ENCODE measurements at places on chromosomes 7 and 10.

DNA sequence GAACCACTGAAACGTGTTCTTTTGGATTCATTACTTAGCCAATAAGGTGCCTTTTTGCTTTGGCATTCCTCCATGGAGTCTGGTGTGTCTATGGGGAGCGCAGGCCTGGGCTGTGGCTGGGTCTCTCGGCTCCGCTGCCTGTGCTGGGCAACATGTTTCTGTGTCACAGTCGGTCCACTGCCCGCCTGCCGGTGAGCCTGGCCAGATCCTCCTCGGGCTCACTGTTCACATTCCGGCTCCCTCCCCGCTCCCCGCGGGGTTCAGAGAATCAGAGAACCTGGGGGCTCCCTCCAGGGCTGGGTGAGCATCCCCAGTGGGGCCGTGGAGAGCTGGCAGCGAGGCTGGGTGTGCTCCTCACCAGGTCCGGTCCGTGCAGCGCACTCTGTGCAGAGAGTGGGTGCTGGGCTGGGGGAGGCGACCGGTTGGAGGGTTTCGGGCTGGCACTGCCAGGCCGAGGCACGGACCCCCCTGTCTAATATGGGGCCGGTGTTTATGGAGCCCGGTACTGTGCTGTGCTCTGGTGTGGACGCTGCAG, 70.4 kb downstream of the INPP5A start:
- no peak for DNase-seq

GRCh38 chr7:16847381-16847860, 34.4 kb downstream of the AGR3 start:
- DNase-seq: no peak

GRCh38 chr10:621981-622740, 67.3 kb downstream of the DIP2C start:
- no peak for DNase-seq

- no peak for DNase-seq
These were observed at the start of gene LRCH4 for GRCh38 chr7:100585511-100586265. TSS of gene LRCH4 (minus strand) at chr7:100586129. CDS start at chr7:100586100, 29 bp downstream.

- DNase-seq: no peak
These were observed 143.8 kb downstream of the ZNF22 start for GRCh38 chr10:45144326-45145070.

DNA sequence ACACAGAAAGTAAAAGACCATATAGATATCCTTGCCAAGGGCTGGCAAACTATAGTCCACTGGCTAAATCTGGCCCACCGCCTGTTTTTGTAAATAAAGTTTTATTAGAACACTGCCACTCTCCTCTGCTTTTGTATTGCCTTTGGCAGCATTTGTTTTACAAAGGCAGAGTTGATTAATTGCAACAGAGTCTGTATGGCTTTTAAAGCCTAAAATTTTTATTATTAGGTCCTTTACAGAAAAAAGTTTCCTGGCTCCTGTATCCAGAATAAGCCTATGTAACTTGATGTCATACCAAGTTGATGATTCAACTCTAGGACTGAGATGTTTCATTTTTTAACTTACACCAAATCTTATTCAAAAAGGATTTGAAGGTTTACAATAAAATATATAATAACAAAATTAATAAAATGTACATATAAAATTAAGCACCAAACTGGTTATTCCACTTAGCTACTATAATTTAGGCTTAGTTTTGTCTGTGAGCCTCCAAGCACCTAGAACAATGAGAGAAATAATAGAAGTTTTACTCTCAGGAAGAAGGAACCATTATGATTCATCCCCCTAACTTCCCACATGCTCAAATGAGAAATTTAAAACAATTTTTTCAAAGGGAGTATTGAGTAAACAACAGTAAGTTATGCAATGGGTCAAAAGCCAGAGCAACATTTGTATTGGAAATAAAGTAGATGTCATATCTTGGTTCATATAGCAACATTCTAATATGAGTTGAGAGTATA, 31.9 kb downstream of the CPED1 start:
- no peak for DNase-seq

- DNase-seq: peak; percentile 71
These were observed at the start of gene FAM200A for GRCh38 chr7:99551767-99552463. TSS of gene FAM200A (minus strand) at chr7:99552114. CDS start at chr7:99548407, 3,707 bp downstream.

DNA sequence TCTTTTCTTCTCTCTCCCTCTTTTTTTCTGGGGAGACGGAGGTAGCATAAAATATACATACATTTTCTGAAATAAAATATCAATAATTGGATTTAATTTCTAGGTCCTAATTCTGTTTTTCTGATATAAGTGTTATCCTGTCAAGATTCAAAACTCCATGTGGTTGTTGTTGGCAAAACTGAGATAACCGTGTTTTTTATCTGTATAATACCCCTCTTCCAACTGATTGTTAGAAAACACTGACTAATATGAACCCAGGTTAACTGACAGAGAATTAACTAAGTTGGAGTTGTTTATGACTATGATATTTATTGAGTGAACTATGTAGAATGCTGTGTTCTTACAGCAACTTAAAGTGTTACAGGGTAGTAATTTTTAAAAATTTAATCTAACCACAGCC, 236.5 kb upstream of the KAT6B start:
- DNase-seq: no peak

DNA sequence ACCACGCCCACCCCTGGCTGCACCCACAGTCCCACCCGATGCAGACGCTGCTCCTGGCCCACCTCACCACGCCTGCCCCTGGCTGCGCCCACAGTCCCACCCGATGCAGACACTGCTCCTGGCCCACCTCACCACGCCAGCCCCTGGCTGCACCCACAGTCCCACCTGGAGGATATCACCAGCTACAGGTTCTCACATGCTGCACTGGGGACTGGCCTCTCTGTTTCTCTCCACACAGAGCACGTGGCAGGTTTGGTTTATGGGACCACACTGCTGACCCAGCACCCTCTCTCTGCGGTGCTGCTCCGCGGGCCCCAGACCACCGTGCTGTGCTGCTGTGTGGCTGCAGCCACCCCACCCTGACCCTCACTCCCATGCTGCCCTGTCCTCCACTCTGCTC, 120.9 kb downstream of the VIPR2 start:
- no peak for DNase-seq

DNA sequence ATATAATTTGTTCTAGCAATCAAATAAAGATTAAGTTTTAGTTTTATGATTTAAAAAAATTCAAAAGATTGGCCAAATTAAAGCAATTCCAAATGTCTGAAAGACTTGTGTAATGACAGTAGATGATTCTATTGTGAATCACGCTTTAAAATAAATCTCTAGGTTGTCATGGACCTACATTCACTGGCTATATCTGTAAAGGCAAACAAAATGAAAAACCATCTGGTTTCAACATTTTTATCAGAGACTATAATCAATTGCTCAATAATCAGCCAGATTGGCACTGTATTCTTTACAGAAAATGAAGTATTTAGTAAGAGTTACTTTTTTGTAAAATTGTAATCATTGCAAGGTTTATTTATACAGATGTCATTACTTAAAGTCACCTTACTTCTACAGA, 60.7 kb downstream of the DGKB start:
- no peak for DNase-seq

GRCh38 chr10:42959833-42960232, 117.0 kb upstream of the RET start:
- no peak for DNase-seq

DNA sequence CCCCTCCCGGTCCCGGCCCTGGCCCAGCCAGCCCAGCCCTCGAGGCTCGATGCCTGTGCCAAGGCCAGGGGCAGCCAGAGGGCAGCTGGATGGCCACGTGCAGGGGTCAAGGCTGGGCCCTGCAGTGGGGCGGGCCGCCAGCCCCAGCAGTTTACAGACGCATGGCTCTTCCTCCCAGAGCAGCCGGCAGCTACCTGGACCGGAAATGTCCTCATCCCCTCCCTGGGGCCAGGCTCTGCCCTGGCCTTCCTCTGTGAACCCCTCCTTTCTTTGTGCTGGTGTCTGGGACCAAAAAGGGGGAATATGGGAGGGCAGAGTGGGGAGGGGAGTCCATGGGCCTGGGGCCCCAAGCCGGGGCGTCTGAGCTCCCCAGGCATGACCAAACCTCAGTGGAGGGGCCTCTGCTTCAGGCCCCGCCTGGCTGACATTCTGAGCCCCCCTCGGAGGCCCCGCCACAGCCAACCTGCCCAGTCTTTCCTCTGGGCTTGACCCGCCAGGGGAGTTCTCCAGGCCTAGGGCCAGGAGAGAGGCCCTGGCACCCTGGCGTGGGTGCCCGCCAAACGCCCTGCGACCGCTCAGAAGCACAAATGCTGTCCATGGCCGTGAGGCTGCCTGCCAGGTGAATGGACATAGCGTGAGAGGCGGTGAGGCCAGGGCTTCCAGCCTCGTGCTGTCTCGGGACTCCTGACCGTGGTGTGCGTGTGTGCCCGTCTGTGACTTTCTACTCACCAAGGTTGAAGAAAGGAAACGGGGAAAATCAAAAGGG, 24.7 kb upstream of the AMZ1 start:
- no peak for DNase-seq

DNA sequence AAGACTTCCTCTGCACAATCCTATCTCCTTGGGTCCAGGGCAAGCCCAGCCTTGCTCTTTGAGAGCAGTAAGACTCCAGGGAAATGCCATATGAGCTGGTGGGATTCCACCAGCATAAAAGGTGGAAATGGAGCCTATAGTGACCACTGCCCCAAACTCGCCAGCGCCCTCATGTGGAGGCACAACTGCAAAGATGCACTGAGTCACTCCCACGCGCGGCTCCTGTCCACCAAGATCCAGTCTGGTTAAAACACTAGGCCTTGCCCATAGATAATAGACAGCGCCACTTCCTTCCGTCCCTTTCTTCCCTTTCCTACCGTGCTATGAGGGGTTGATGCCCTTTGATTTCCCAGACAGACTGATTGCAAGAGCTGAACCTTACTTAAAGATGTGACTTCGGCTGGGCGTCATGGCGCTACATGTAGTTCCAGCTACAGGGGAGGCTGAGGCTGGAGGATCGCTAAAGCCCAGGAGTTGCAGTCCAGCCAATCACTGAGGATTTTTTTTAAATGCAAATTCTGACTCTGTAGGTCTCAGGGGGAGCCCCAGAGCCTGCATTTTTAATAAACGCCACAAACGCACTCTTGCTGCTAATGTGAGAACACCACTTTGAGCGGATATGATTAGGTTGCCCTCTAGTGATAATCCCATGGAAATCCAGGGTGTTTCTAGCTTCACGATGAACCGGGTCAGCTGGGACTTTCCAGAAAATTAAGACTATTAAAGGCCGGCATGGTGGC, 136.5 kb downstream of the EPC1 start:
- DNase-seq: no peak

GRCh38 chr10:19656420-19657042, 159.7 kb upstream of the PLXDC2 start:
- DNase-seq: no peak

DNA sequence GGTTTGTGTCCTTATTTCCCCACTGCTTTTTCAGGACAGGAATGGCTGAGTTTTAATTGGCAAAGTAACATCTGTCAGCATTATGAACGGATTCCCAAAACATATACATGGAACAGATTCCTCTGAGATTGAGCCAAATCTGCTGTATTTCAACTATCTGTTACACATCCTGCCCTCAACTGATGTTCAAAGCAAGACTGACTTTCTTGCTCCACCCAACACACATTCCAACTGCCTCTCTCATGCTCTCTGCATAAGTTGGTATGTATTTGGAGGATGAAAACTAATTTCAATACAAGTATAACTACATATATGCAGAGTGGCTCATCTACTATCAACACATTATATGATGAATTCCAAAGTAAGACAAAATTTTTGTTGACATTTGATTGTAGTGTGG, 342.2 kb downstream of the GATA3 start:
- no peak for DNase-seq

DNA sequence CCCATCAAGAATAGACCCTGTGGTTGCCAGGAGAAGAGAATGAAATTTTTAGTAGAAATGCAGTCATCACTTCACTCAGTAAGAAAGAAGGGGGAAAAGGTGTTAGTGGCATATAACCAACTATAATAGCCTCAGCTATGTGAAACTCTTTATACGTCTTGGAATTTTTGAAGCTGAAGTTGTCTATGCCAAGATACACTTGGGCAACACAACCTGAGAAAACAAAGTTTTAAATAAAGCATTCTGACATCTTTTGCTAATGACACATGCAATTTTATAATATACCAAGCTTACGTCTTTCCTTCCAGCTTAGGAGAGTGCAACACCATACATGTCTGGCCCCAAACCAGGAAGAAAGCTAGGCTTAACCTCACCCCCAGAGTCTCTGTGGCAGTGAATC, 40.8 kb upstream of the ZNF438 start:
- DNase-seq: no peak

- no peak for DNase-seq
These were observed 18.3 kb downstream of the SGPL1 start for GRCh38 chr10:70834021-70834420.

- DNase-seq: no peak
These were observed 2.3 kb downstream of the FAM107B start for GRCh38 chr10:14772399-14772798.
